ENCODE measurements at places on chromosomes 6 and 20.

DNA sequence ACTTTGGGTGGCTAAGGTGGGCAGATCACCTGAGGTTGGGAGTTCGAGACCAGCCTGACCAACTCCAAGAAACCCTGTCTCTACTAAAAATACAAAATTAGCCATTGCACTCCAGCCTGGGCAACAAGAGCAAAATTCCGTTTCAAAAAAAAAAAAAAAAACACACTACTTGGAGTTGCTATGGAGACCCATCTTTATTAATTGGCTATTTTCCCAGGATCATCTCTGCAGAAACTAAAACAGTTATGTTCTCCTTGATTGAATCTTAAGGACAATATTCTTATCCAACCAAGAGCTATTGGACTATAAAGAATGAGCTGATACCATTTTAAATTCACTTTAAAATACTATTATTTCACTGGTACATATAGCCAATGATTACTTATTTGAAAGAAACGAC lies 14.7 kb downstream of the AKIRIN2 start:
- DNase-seq: no peak

GRCh38 chr6:36414481-36414880 lies 27.0 kb upstream of the ETV7 start:
- no peak for DNase-seq

GRCh38 chr20:45704969-45705637 lies at the start of gene WFDC10B:
TSS of gene WFDC10B (minus strand) at chr20:45705019. CDS start at chr20:45685992, 19,027 bp downstream.
- no peak for DNase-seq

GRCh38 chr20:50356525-50356885 lies 153.7 kb upstream of the PTPN1 start:
- DNase-seq: no peak

- DNase-seq: no peak
Observed at GRCh38 chr6:40556881-40557280, 30.3 kb downstream of the LRFN2 start.

- no peak for DNase-seq
Observed at GRCh38 chr20:25273046-25273445, 25.2 kb downstream of the PYGB start.

- no peak for DNase-seq
Observed at GRCh38 chr6:142744836-142745235, 200.1 kb downstream of the HIVEP2 start.

- DNase-seq: peak; percentile 74
Observed at GRCh38 chr6:108438918-108439317, 121.8 kb upstream of the FOXO3 start.

- no peak for DNase-seq
Observed at GRCh38 chr6:19665613-19665909, 171.6 kb upstream of the ID4 start.

DNA sequence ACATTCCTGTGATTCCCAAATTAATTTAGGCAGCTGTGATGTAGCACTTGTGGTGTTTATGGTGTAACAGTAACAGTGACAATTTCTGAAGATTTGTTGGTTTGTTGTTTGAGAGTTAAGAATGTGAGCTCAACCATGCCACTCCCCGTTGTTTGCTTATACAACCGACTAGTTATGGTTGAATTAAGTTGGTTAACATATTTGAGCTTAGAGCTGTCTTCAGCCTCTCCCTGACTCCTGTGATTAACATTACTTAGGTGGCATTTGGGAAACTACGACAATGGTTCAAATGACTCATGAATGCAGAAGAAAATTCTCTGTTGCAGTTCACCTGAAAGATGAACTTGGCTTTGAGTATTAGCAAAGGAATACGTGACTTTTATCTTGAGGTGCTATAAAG lies 35.9 kb upstream of the PRL start:
- no peak for DNase-seq

GRCh38 chr20:34350095-34350494 lies 13.0 kb upstream of the ITCH start:
- DNase-seq: peak; percentile 24

GRCh38 chr6:43972913-43973300 lies 154.3 kb downstream of the MRPL14 start:
- no peak for DNase-seq
